ENCODE measurements at places on chromosomes 1 and 21. TPM values are rescaled to one million over a fixed set of nuclear protein-coding genes. Genes with fewer than 3 reads are reported as not detected.

RIPK4 gene
- 0.19 TPM for total RNA-seq

S100A16 gene
- total RNA-seq = not detected

MTARC1 gene
- not detected for total RNA-seq

RGS13 gene
- 0.08 TPM for total RNA-seq

EFNA4 gene
- total RNA-seq = 8.1 TPM

AMY2A gene
- not detected for total RNA-seq

IL20 gene
- not detected for total RNA-seq

FAM78B gene
- not detected for total RNA-seq

DNA sequence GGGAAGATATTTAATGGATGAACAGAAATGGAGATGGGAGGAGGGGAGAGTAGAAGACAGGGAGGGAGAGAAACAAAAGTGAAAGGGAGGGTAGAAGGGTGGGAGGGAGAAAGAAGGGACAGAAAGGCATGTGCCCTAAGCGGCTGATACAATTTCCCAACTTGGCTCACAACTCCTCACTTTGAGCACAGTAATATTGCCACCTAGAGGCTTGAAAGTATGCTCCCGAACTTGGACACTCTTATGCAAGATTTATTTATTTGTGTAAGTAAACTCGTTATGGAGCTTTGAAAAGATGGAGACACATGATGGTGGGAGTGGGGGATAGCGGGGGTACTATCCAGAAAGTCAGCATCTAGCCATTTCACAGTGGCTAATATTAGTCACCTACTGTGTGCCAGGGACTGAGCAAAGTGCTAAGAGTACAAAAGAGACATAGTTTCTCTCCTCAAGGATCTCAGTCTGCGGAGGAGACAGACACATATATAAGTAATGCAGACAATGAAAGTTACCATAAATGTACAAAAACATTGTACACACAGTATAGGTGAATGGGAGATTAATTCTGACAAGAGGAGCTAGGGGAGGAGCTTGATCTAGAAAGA, 189.7 kb downstream of the SEC16B start:
- no peak for DNase-seq

DNA sequence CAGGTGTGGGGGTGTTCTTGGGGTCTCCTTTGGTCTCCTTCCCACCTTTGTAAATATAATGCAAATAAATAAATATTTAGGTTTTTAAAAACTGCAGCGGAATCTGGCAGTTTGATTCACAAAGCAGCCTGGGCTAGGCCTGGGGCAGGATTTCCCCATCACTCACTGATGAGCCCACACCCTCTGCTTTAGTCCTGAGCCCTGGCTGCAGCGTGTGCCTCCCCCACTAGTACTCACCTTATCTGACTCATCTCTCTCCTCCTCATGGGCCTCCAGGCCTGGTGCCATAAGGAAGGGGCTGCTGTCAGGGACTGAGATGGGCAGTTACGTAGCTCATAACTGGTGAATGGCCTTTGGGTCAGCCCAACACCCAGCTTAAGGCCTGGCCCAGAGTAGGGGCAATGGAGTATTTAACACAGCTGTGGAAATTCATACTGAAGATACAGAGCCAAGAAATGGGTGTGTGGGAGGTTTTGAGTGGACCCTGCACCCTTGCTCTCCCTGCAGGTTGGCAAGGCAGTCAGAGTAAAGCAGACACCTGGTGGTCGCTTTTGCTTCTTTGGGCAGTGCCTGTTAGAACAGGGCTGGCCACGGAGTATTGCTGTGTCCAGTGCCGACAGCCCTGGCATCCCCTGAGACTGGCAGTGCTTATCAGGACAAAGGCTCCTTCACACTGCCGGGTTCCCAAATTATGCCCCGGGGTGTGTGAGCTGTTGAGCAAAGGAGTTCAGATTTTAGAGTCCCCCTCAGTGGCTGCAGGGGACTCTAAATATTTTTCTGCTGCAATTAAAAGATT, 39.7 kb downstream of the AZIN2 start:
- no peak for DNase-seq

- no peak for DNase-seq
These were observed 202.3 kb upstream of the CACYBP start for GRCh38 chr1:174797398-174797797.

GRCh38 chr1:175015243-175015642, 8.0 kb downstream of the MRPS14 start:
- no peak for DNase-seq

- DNase-seq = no peak
These were observed 7.1 kb downstream of the HEYL start for GRCh38 chr1:39632323-39632681.

DNA sequence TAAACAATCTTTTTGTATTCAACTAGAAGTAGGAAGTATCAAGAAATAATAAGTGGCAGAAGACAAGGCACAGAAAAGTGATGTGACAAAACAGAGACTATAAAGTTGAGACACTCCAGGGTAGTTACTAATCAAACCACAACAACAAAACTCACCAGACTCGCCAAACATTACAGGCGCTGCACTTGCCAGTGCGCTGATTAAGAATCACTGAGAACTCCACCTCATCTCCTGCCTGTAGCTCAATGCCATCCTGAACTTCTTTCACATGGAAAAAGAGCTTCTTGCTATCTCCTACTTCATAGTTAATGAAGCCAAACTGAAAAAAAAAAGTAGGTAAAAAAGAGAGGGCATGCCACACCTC, 2.8 kb upstream of the NRAS start:
- no peak for DNase-seq

DNA sequence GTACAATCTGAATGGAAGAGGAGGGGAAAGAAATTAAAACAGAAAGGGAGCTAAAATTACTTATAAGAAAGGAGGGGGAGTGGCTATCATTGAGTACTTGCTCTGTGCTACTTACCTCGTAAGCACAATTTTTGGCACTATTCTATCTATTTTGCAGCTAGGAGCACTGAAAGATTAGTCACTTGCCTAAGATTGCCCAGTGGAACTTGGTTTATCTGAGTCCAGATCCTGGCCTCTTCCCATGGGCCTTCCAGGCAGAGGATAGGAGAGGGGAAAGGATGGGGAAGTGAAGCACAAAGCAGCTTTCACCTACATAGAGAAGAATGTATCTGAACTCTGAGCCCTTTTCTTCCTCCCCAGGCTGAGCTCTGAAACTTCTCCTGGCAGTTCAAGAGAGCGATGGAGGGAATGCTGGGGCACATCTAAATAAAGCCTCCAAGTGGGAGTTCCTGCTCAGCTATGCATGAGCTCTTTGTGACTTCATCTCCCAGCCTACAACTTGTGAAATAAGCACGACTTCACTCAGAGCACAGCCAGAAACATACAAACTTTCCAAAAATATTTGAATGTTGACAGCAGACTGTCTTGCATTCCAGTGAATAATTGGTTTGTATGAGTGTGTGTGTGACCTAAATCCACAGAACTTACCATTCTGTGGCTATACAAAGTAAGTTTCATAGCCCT, 29.4 kb downstream of the HMGB4 start:
- DNase-seq = no peak

DNA sequence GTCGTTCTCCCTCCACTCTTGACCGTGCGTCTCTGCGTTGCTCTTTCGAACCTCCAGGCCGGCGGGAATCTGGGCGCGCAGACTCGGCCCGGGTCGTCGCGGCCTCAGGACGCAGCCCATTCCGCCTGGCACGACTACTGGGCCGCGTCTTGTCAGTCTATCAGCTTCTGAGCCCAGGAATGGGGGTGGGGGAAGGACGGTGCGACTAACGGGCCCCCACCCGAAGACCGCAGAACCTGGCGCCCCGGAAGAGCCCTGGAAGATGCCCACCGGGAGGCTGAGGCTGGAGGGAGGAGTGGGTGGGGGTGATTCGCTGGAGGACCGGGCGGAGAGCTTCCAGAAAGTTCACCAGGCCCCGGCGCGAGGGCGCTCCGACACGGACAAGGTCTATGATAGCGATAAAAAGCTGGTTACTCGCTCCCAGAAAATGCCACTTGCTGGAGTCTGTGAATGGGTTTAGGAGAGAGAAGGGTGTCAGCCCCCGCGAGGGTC, 1.7 kb upstream of the DMRTA2 start:
- DNase-seq = peak; percentile 38

GRCh38 chr1:170284951-170285350, 139.2 kb downstream of the NTMT2 start:
- DNase-seq = no peak

DNA sequence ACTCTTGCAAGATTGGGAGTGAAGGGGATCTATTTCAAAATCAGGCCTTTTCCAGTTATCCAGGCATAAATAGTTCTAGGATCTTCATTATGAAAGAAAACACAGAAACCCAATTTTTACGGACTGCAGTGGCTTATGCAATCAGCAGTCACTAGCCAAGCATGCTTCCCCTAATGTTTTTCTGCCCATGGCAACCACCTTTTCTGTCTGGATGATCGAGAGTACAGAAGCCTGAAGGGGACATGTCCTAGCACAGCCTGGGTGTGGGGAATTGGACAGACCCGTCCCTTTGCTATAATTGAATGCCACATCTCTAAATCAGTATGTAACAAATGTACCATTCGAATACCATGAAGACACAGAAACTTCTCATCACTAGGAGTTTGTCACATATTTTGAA, 29.8 kb upstream of the NCAM2 start:
- no peak for DNase-seq

DNA sequence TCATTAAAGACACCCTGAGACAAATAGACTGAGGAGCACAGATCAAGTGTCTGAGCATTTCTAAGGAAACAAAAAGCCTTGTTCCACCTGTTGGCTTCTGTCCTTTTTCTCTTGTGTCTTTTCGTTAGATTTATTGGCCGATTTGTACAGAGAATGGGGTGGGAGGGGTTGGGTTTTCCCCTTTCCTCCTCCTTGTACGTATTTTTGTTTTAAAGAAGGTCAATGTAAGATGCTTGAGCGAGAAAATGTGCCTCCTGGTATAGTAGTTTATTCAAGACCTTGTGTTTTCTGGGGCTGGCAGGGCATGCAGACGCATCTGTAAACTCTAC, 1.2 kb downstream of the BCL9 start:
- DNase-seq = no peak

All from activated naive CD8-positive, alpha-beta T cell treated with anti-CD3 and anti-CD28 coated beads, Interleukin-2, amount 10 ng/mL, durations not matched to agents 7 days and 5 days (primary cell).